ENCODE measurements at places on chromosomes 3 and 15.

DNA sequence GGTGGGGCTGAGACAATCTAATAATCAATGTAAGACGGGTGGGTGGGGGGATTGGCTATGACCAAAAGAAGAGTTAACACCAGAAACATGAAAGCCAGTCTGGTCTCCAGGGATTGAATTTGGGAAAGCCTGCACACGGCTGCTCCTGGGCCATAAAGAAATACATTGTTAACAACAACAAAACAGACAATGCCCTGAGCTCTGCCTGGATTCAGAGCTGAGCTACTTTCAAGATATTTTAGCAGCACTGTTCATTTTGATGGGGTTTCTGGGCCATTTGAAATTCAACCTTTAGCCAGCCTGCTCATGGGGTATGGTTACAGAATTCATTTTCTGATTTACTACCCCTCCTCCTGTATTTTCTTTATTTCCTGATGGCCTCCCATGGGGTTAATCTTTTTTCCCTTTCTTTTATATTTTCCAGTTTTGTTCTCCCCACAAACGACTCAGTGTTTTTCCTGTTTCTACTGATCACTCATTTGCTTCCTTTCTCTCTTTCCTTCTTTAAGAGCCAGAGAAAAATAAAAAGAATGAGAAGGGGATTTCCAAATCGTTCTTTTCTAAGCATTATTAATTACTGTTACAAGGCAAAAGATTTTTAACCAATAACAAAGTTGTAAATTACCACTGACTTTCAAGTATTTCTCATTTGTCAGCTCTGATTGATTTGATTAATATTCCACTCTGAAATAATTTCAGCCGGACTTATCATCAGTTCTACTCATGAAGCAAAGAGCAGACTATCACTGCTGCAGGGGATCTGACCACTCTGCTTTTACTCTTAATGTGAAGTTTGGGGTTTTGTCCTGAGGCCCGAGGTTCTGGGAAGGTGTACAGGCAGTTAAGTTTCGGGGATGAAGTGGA is 19.6 kb downstream of the NR2F2 start:
- no peak for DNase-seq

GRCh38 chr3:12484983-12485327 is 675 bp downstream of the TSEN2 start:
- no peak for DNase-seq

DNA sequence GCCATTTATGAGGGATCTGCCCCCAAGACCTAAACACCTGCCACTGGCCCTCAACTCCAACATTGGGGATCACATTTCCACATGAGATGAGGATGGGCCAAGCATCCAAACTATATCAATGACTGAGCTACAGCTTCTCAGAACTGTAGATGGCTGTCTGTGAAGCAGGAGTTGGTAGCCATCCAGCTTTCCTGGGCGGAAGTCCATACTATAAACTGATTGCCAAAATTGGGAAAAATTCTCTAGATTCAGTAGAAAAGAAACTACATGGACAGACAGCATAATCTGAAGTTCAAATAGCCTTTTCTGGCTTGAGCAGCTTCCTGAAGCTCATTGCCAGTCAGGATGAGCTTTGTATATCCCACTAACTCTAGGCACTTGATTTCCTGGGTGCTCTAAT is 214.7 kb upstream of the ZBTB20 start:
- no peak for DNase-seq

- no peak for DNase-seq
Measured at GRCh38 chr3:11603628-11604027, 40.1 kb downstream of the VGLL4 start.

GRCh38 chr3:54349691-54350090 is 227.3 kb downstream of the CACNA2D3 start:
- DNase-seq = no peak

DNA sequence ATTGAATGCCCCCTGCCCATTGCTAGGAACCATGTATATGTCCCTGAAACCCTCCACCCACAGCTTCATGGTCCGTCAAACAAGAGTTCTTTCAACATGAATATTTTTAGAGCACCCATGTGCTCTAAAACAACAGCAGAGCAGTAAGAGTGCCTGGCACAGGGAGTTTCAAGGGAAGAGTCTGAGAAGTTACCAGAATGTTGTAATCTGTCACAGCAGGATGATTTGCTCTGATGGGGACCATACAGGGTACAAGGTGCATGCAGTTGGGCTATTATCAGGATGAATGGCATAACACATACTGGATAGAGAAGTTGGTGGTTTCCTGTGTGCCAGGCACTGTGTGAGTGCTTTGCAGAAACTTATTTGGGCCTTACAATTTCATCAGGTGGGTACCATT is 27.8 kb upstream of the FLNB start:
- DNase-seq = no peak

DNA sequence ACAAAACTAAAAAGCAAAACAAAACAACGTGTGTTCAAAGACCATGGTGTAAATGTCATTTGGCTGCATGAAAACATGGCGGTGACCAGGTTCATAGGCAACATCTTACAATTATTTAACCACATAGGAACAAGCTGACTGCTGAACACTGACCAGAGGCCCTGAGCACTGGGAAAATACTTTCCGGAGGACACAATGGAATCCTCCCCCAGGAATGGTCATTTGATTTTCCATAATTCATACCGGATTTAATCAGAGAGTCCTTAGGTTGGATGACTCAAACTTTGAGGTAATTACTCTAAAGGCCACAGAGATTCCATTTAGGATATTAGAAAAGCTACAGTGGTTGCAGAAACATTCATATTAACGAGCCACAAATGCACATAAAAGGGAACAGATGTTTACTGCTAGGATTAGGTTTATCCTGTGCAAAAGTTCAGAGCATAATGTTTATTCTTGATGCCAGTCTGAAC is 254.7 kb downstream of the NR1D2 start:
- no peak for DNase-seq

Measured in activated CD4-positive, alpha-beta memory T cell treated with anti-CD3 and anti-CD28 coated beads for 36 hours (primary cell).